ENCODE measurements at places on chromosomes 12 and 14.

DNA sequence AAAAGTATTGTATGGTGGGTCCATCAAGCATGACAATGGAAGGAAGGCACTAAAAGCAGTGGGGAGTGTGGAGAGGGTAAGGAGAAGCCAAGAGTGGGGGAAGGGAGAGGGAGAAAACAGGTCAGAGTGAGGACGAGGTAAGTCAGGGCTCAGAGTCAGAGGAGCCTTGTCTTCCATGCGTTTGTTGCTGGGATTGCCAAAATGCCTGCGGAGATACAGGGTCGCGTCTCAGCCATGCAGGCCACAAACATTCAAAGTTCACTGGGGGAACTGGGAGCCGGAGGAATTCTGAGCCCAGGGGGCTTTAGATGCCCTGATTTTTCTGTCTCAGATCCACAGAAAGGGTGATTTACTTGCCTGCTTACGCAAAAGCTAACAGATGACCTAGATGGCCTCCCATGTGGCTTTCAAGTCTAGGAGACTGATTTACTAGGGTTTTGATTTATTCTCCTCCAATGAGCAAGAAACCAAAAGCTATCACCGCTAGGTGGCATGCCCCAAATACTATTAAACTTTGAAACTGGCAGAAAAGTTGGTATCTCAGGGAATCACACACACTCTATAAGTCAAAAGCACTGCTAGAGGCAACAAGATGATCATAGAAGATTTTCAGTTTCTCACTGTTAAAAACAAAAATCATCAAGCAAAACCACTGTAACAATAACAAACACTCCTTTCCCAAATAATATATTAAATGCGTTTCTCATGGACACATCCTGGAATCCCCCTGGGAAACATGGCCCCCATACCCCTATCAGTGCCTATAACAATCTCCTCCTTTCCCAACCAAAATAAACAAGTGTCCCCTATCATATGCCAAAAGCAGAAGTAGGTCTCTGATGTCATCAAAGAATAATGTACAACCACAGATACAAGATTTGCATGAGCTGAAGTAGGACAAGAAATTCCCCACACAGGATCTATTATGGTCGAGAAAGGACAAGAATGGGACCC is 26.6 kb upstream of the MDM1 start:
- H3K4me3 ChIP-seq, result no peak overlapping the region
- peak; percentile 74 for DNase-seq
- no peaks in the 10 kb centered on the region for H3K36me3 ChIP-seq
- peak overlapping the region; percentile 72 for H3K27ac ChIP-seq

DNA sequence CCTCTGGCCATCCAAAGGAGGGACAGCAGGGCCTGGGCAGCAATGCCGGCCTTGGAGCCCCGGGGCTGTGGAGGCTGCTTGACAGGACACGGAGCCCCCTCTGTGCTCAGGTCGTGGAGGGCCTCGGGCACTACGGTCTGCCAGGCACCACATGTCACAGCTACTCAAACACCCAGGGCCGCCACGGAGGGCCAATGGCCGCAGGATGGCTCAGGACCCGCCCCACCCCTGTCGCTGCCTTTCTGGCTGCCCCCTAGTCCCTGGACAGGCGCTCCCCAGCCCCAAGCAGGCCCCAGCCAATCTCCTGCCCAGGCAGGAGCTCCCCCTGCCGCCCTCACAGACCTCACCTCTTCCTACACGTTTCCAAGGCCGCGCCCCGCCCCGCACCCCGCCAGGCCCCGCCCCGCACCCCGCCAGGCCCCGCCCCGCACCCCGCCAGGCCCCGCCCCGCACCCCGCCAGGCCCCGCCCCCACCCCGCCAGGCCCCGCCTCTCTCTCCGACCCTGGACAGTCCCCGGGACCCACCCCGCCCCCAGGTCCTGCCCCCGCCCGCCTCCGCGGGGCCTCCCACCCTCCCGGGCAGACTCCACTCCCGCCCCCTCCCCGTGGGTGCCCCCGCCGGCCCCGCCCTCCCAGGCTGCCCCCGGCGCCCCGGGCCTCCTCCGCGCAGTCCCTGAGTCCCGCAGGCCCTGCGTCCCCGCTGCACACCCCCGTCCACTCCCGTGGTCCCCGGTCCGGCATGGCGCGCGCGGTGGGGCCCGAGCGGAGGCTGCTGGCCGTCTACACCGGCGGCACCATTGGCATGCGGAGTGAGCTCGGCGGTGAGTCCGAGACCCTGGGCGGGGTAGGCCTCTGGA is at the start of gene ASPG:
ASPG (plus strand) TSS at position 669 of the 857 bp plus-strand sequence; CDS start at position 740, 71 bp downstream.
- H3K27me3 ChIP-seq, result no peaks in the 10 kb centered on the region
- DNase-seq, result no peak
- H3K4me3 ChIP-seq, result no peak within 1 kb of the TSS
- no peaks in the 10 kb centered on the region for H3K4me1 ChIP-seq
- no peak within 1 kb of the TSS for H3K27ac ChIP-seq

GRCh38 chr14:77059276-77059915 is 30.9 kb upstream of the IRF2BPL start:
- no peaks in the 10 kb centered on the region for H3K27me3 ChIP-seq
- H3K36me3 ChIP-seq, result no peaks in the 10 kb centered on the region
- no peak overlapping the region for H3K27ac ChIP-seq
- DNase-seq, result no peak
- no peak overlapping the region for H3K4me3 ChIP-seq

DNA sequence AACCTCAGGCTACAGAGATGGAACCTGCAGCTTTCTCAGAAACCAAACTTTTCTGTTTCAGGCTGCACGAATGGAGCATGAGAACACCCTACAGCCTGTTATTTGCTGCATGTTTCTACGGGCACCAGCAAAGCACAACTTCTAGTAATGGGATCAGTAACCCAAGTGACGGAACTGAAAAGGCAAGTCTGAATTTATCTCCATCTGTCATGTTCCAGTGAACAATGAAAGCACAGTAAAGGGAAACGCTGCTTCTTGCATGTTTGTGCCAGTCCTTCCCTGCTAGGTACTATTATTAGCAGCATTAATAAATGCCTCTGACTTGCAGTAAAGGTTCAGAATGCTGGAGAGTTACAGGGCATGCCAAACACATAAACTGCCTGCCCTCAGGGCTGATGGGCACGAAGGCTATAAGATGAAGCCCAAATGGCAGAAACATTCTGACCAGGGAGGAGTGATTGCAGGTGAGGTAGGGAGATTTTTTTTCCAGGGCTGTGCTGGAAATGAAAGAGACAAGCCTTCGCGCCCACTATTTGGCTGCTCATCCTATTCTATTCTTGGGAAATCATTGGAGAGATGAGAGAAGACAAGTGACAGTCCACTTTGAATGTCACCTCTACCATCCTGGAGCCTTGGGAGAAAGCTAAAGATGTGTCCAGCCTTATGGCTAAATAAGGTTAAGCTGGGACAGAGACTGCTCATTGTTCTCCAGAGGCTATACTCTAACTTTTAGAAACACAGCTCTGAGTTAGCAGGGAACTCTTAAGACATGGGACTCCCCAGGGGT is 100.4 kb upstream of the PLXNC1 start:
- H3K4me1 ChIP-seq, result no peaks in the 10 kb centered on the region
- H3K27me3 ChIP-seq, result no peaks in the 10 kb centered on the region
- no peaks in the 10 kb centered on the region for H3K36me3 ChIP-seq
- H3K27ac ChIP-seq, result no peak overlapping the region

DNA sequence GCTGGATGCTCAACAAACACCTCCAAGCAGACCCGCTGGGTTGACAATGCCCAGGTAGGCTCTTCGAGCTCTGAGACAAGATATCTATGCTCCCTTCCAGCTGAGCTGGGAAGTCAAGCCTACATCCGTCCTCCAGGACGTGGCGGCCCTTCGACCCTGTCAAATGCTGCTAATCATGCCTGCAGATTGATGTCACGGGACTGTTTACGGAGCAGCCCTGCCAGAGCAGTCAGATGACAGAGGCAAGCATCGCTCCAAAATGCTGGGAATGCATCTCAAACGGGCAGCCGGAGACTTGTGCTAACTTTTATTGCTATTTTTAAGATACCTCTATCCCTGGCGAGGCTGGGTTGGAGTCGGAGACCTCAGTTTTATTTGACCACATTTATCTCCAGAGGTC is 139.2 kb downstream of the NTF3 start:
- H3K4me3 ChIP-seq, result no peak overlapping the region
- no peaks in the 10 kb centered on the region for H3K27me3 ChIP-seq
- DNase-seq, result no peak
- H3K27ac ChIP-seq, result no peak overlapping the region
- no peaks in the 10 kb centered on the region for H3K4me1 ChIP-seq

GRCh38 chr12:3600039-3600720 is 109.2 kb downstream of the PRMT8 start:
- no peak overlapping the region for H3K27ac ChIP-seq
- DNase-seq, result no peak
- no peaks in the 10 kb centered on the region for H3K4me1 ChIP-seq
- no peak overlapping the region for H3K4me3 ChIP-seq

All from GM12878 (cell line).